Aorta (tissue), 5 donors: ENCODE measurements at places on chromosomes 1 and 21.

DNA sequence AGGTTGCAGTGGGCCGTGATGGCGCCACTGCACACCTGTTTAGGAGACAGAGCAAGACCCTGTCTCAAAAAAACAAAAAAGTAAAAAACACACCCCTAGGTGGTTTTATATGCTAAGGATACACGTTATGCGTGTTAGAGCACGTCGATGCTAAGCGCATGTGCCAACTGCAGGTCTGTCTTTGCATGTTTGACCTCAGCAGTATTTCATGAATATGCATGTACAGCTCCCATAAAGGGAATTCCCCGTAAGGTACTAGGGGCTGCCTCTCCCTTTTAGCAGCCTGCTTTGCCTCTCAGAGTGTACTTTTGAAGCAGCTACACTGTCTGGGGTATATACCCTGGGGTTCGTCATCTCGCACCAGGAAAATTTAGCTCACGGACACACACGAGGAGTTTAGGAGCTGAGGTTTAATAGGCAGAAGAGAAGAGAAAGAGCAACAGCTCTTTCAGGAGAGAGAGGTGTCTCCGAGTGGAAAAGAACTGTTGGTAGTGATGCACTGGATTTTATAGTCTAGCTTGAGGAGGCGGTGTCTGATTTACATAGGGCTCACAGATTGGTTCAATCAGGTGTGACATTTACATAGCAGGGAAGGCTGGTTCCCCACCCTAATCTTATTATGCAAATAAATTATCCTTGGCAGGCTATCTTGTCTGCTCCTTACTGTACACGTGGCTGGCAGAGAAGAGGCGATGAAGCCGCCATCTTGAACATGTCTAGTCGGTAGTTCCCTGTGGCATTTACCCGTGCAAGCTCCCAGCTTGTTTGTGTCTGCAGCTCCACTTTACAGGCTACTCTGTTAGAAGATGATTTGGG, 4.2 kb upstream of the OTUD3 start:
- DNase-seq, result no peak
- H3K4me3 ChIP-seq, result no peak overlapping the region

DNA sequence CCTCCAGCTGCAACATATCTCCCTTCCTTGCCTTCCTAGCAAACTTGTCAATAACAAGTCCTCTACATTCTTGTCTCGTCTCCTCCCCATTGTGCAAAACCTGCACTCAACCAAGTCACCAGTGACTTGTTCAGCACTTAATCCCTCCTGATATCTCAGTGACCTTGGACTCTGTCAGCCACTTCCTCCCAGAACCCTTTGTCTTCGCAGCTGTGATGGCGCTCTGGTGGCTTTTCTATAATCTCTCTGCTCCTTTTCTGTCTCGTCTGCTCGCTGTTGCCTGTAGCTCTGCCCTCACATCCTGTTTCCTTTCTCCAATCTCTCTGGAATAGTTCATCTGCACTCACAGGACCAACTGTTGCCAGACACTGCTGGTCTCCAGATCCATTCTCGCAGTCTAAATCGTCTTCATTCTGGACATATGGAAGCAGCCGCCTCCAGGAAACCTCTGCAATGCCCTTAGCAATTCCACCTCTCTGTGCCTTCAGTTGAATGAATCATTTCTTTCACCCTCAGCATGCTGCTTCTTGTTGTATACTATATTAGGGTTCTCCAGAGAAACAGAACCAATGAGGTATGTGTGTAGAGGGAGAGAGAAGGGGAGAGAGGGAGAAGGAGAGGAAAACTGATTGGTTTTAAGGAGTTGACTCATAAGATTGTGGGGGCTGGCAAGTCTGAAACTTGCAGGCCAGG, 17.4 kb upstream of the IFNAR2 start:
- DNase-seq, result no peak
- H3K4me1 ChIP-seq, result no peaks in the 10 kb centered on the region
- H3K27ac ChIP-seq, result no peak overlapping the region
- H3K4me3 ChIP-seq, result no peak overlapping the region

DNA sequence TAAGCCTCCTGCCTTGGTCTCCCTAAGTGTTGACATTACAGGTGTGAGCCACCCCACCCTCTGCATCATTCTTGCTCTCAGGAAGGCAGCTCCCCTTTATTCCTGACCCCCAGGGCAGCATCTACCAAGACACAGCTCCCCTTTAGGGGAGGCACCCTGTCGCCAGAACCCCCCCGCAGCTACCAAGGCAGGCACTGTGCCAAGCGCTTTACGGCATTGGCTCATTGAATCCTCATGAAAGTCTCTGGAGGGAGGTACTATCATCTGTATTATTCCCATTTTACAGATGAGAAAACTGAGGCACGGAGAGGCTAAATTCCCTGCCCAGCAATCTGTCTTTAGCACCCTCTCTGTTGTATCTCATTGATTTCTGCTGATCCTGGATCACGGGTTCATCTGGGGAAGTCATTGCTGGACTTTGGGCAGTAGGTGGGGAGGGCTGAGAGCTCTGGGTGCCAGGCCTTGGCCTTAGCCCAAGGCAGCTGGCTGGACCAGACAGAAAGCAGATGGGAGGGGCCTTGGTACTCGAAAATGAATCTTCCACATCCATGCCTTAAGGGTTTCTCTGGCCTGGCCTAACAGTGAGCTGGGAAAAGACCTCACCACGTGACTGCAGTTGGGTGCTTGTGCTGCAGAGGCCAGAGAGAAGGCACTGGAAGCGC, 5.9 kb downstream of the PLOD1 start:
- H3K27ac ChIP-seq, result no peak overlapping the region
- DNase-seq, result no peak
- no peak overlapping the region for H3K4me3 ChIP-seq
- no peaks in the 10 kb centered on the region for H3K4me1 ChIP-seq
- no peaks in the 10 kb centered on the region for H3K27me3 ChIP-seq

DNA sequence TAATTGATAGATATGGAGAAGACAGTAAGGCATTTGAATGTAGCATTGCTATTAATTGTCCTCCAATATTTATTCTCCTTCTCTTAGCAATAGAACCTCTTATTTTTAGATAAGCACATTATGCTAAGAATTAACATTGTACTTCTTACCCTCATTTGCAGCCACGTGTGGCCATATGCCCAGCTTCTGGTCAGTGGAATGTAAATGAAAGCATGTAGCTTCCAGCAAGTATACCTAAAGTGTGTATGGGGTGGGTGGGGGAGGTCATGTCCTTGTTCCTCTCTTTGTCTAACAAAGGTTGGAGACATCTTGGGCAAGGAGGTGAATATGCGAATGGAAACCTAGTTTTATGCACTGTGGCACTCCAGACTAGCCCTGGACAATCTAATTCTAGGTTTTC, 133.6 kb upstream of the HMCN1 start:
- DNase-seq, result no peak
- no peak overlapping the region for H3K27ac ChIP-seq

DNA sequence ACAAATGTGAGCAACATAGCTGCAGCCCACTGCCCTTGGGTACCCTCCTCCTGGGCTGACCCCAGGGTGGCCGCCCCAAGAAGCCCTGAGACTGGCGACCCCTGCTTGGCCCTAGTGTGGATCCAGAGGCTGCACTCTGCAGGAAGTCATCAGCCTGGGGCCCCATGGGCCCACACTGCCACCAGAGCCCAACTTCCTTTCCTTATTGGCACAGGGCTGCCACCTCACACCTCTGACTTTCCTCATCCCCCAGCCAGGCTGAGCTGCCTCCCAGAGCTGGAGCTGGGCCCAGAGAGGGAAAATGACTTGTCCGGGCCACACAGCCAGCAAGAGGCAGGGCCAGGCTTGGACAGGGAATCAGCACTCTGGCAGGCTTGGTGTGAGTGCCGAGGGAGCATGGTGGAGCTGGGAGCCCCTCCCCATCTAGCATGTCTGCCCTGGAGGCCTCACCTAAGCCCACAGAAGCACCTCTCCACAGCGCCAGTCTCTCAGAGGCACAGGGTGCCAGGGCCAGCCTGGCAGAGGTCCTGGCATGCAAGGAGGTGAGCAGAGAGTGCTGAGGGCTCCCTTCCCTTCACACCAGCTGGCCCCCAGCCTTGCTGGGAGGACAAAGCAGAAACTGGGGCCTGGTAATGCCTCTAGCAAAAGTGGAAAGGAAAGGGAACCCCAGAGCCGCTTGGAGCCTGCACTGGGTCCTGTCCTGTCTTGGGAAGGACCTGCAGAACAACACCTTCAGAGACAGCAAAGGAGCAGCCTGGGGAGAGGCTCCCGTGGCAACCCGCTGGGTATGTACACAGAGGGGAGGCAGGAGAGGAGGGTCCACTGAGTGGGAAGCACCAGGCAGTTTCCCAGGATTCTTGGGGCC, 3.2 kb downstream of the RAP1GAP start:
- DNase-seq, result no peak
- H3K27ac ChIP-seq, result no peak overlapping the region
- H3K27me3 ChIP-seq, result no peaks in the 10 kb centered on the region
